Renal cortex interstitium (tissue), 15 donors: ENCODE measurements at places on chromosomes 1 and 21. TPM values are rescaled to one million over a fixed set of nuclear protein-coding genes. Genes with fewer than 3 reads are reported as not detected.

- DNase-seq, result no peak
These were observed 641 bp upstream of the KCNK2 start for GRCh38 chr1:215081661-215082531.

GRCh38 chr1:20485527-20486456 is at the start of gene CAMK2N1:
Gene CAMK2N1, minus strand, starts transcription at chr1:20486210. Its CDS starts 831 bp downstream, at chr1:20485379.
- no peak for DNase-seq

- no peak for DNase-seq
These were observed 24.9 kb upstream of the FMO2 start for GRCh38 chr1:171160211-171160610.

DNA sequence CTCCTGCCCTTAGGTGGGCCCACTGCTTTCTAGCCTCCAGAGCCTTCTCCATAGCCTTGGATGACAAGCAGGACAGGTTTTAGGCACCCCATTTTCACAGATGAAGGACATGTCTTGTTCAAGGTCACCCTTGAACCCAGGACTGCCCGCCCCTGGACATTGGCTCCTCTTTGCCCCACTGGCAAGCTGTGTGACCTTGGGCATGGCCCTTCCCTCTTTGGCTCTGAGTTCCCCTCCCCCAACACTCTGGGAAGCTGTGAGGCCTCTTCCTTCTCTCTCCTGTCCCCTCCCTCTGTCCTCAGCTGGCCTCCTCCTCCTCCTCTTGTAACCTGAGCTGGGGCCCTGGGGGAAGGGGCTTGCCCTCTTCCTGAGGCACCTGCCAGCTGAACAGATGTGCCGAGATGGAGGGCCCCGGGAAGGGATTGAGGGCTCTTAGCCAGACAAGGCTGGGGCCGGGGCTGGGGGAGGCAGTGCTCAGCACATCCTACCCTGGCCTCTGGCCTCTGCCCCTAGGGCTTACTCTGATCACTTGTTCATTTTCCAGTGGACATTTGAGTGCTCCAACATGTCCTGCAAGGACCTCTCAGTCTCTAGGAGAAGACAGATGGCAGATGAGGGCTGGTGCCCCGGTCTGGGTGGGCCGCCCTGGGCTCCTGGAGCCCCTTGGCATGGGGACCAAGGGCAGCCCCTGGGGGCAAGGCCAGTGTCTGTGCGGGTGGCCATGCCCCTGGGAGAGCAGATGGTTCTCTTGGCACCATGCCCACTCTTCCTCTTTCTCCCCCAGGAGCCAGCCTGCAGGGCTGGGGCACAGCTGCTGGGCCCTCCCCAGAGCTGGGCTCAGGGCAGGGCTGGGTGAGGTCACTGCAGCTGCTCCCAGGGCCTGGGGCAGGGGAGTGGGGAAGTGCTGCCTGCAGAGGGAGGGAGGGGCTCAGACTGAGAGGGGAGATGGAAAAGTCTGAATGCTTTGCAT is 10.7 kb downstream of the FOXO6 start:
- no peak for DNase-seq

DNA sequence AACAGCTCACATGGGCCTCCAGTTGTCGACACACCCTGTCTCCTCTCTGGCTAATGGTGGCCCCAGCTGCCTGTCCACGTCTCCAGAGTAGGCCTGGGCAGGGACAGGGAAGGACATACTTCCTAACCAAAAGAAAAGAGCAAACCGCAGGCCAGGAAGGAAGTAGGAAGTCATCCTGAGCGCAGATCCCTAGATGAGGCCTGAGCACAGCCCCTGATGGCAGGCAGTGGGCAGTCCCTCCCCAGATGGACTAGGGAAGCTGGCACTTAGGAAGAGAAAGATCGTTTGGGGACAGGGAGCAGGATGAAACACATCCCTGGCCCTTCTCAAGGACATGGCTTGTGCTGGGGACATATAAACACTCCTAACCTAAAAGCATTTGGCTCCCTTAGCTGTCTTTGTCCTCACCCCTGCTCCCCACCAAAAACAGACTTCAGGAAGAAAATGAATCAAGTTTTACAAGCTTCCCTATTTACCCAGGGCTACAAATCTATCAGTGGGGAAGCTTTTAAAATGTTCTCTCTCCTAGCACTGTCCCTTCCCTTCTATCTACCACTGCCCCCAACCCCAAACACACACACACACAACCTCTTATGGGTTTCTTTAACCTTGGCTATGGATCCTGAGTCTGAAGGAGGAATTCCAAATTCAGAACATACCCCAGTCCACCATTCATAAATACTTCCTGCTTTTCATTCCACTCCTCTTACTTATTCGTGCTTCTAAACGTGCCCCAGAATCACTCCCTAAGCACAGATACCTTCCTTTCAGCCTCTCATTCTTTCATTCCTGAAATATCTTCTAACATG is 21.1 kb downstream of the SSBP3 start:
- DNase-seq, result no peak

DNA sequence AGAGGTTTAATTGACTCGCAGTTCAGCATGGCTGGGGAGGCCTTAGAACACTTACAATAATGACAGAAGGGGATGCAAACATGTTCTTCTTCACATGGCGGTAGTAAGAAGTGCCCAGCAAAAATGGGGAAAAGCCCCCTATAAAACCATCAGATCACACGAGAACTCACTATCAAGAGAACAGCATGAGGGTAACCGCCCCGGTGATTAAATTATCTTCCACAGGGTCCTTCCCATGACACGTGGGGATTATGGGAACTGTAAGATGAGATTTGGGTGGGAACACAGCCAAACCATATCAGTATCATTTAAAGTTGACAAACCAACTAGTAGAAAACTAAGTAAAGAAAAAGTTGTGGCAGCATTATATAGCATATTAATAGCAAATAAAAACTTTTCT is 71.3 kb upstream of the DNAJC6 start:
- DNase-seq, result no peak

DNA sequence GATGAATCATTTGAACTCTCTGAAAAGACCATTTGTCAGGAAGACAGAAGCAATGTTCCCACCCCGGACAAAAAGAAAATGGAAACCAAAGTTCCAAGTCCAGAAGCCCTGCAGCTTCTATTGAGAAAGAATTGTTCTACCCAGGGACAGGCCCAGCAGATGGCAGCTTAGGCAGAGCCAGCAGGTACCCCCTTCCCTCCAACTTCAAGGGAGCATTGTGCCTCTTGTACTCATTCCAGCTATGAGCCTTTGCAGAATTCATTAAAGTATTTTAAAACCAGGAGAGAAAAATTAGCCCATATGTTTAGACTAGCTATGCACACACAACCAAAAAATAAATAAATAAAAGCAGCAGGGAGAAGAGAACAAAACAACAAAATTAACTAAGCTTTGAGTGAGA is 85.2 kb upstream of the KCND3 start:
- DNase-seq, result no peak

Gene SIM2
- polyA plus RNA-seq, result 20.6 TPM

Gene DEPDC1
- 17.1 TPM for polyA plus RNA-seq

Gene OR6K3
- polyA plus RNA-seq, result not detected

Gene TGFBR3
- polyA plus RNA-seq, result 91.8 TPM

Gene SLC45A1
- 3.0 TPM for polyA plus RNA-seq

Gene OPRD1
- 0.33 TPM for polyA plus RNA-seq
